AG09309 (cell line): ENCODE measurements at places on chromosomes 5 and 9.

DNA sequence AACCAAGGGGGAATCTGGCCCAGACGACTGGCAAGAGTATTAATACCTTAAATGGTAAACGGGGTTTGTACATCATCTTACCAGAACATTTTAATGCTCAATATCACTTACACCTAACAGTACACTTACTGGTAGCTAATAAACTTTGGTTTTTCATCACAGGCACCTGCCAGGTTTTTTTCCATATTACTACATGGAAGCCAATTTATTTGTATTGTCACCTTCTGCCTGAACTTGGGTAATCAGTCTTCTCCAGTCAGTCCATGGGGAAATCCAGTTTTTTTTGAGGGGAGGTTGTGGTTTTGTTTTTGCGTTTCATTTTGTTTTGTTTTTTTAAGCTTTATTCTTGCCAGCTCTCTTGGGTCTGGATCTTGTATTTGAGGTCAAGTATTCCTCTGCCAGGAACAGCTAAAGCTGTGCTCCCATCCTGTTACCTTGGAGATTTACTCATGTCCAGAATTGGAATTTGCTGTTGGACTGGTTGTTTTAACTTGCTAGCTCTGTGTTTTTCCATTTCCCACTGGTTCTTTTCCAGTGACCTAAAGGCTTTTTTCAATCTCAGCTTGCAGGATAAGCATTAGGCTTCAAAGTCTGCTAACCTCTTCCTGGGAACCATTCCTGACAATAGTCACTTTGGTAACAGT is 11.1 kb upstream of the NADK2 start:
- DNase-seq: no peak

DNA sequence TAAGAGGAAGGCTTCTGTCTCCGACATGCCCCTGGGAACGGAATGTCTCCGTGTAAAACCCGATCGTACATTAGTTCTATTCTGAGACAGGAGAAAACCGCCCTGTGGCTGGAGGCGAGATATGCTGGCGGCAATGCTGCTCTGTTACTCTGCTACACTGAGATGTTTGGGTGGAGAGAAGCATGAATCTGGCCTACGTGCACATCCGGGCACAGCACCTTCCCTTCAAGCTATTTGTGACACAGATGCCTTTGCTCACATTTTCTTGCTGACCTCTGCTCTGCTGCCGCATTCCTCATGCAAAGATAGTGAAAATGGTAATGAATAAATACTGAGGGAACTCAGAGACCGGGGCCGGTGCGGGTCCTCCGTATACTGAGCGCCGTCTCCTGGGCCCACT is 2.2 kb upstream of the DPP7 start:
- DNase-seq: no peak

GRCh38 chr5:13354611-13355010 is 589.9 kb downstream of the DNAH5 start:
- no peak for DNase-seq

GRCh38 chr9:6984941-6985578 is 227.3 kb downstream of the KDM4C start:
- DNase-seq: no peak

GRCh38 chr5:175460126-175460525 is 16.1 kb upstream of the DRD1 start:
- DNase-seq: no peak

GRCh38 chr5:172044631-172045314 is 38.3 kb upstream of the FBXW11 start:
- no peak for DNase-seq

DNA sequence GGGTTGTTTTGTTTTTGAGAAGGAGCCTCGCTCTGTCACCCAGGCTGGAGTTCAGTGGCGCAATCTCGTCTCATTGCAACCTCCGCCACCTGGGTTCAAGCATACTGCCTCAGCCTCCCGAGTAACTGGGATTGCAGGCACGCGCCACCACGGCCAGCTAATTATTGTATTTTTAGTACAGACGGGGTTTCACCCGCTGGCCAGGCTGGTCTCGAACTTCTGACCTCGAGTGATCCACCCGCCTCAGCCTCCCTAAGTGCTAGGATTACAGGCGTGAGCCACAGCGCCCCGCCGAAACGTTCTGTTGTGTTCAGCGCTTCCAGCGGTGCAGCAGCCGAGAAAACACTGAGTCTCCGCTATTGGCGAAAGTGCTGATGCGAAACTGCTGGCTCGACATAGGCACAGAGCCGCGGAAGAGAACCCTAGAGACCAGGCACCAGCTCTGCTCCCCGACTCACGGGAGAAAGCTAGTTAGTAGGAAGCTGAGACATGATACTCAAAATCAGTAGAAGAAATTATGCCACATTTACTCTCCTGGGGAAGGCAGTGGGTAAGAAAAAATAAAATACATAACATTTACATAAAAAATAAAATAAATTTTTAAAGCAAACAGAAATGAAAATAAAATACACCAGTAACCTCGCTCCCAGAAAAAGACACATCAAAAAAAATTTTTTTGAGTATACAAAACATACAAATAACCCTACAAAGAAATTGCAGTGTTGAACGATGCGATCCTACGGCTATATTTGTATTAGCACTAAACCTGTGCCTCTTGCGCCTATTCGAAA is 31.6 kb downstream of the ANXA2R start:
- DNase-seq: peak; percentile 82

DNA sequence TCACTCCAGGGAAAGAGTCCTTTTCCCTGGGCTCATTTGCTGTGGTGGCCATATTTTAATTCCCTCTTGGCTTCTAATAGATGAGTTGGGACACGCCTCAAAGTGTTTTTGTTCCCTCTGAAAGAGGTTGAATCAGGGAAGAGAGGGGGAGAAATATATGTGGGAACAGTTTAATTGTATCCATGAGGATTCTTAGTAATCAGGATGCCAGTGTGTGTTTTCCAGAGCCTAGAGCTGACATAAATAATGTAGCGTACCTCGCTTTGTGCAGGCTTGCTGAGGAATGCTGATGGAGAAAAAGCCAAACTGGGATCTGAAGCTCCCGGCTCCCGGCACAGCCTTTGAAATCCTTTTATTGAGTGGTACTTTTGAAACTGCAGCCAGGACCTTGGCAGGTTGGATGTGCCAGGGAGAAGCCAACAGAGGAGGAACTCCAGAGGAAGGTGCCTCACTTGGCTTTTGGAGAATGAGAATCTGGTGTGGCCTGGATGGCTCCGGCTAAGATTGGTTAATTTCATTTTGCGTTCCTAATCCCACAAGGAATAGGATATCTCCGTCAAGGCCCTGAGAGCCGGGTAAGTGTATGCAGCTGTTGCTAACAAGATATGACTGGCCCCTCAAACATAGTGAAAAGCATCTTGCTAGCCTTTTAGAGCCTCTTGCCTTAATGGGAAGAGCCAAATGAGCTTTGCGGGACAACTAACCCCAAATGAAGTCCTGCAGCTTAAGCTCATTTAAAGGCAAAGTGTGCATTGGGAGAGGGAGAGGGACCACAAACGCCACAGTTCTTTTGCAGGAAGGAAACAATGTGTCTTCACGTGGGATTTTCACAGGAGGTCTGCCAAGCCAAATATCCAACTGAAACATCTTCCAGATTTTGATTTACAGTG is 471.1 kb upstream of the WWC1 start:
- DNase-seq: no peak

- peak; percentile 17 for DNase-seq
Measured at GRCh38 chr5:125372694-125373631, 626.5 kb upstream of the ZNF608 start.

GRCh38 chr5:139908749-139909148 is 113.1 kb downstream of the PSD2 start:
- DNase-seq: peak; percentile 2

DNA sequence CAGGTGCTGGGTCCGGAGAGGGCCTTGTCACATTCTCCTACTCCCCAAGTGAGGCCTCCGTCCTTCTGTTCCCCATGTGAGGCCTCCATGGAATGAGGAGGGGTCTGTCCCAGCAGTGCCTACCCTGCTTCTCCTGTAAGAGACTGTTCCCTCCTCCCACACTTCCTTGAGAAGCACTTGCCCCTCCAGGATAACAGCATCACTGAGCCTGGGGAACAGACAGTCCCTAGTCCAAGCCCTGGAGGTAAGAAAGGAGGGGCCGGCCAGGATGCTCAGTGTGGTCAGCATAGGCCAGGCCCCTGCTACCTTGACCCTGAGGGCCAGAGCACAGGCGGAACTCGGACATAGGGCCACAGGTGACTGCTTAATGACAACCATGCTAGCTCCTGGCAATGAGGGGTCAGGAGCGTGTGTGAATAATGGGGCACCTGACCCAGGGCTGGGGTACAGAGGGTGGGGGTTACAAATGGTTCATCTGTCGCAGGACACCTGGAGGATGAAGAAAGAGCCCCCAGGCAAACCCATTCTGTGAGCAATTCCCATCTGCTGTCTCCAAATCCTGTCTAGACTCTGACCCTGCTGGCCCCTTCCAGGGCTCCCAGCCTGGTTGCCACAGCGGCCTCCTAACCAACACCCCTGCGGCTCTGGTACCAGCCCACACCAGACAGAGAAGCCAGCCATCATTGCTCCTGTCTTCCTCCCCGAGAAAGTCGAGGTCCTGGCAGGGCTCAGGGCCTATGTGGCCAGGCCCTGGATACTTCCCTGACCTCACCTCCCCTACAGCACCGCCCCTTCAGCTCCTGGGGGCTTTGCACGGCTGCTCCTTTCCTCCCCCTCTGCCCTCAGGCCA is 20.3 kb downstream of the RALGDS start:
- DNase-seq: no peak

- no peak for DNase-seq
Measured at GRCh38 chr5:25427240-25427639, 782.5 kb upstream of the CDH10 start.

GRCh38 chr9:121807823-121808278 is 156.4 kb downstream of the DAB2IP start:
- DNase-seq: no peak

GRCh38 chr9:127074561-127075548 is 47.6 kb downstream of the ANGPTL2 start:
- no peak for DNase-seq

- no peak for DNase-seq
Measured at GRCh38 chr5:123486951-123487655, 24.9 kb upstream of the CSNK1G3 start.

DNA sequence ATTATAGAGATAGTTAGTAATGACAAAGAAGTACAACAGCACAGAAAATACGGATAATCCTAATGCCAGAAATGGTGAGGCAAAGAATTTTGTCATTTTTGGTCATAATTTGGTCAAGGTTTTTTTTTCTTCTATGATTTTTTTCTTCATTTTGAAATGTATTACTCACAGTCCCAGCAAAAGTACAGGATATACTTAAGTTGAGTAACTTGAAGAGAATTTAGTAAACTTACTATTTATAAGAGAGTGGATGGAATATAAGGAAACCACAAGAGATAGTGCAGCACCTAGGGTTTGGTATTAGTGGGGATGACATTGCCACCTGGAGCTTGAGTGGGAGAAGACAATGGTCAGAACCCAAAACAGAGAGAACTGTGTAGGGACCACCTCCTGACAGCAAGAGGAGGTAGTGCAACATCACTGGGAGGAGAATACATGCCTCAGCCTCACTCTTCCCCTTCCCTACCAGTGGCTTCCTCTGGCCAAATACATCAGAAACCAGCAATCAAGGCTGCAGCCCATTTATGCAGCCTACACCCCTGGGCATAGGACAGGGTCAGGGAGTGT is 434.5 kb upstream of the TRPC7 start:
- DNase-seq: no peak

DNA sequence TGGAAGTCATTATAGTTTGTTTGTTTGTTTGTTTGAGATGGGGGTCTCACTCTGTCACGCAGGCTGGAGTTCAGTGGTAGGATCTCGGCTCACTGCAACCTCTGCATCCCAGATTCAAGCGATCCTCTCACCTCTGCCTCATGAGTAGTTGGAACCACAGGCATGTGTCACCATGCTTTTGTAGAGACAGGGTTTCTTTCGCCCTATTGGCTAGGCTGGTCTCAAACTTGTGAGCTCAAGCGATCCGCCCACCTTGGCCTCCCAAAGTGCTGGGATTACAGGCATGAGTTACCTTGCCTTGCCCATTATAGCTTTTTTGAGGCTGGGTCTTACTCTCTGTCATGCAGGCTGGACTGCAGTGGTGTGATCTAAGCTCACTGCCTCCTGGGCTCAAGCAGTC is 28.8 kb downstream of the NSD1 start:
- no peak for DNase-seq

- DNase-seq: no peak
Measured at GRCh38 chr9:89637787-89638186, 33.0 kb downstream of the GADD45G start.

- no peak for DNase-seq
Measured at GRCh38 chr5:74420947-74421346, 219.6 kb downstream of the ENC1 start.

- DNase-seq: no peak
Measured at GRCh38 chr9:78533500-78533899, 236.6 kb downstream of the PSAT1 start.

GRCh38 chr5:180154821-180155364 is 54.1 kb downstream of the RASGEF1C start:
- no peak for DNase-seq

DNA sequence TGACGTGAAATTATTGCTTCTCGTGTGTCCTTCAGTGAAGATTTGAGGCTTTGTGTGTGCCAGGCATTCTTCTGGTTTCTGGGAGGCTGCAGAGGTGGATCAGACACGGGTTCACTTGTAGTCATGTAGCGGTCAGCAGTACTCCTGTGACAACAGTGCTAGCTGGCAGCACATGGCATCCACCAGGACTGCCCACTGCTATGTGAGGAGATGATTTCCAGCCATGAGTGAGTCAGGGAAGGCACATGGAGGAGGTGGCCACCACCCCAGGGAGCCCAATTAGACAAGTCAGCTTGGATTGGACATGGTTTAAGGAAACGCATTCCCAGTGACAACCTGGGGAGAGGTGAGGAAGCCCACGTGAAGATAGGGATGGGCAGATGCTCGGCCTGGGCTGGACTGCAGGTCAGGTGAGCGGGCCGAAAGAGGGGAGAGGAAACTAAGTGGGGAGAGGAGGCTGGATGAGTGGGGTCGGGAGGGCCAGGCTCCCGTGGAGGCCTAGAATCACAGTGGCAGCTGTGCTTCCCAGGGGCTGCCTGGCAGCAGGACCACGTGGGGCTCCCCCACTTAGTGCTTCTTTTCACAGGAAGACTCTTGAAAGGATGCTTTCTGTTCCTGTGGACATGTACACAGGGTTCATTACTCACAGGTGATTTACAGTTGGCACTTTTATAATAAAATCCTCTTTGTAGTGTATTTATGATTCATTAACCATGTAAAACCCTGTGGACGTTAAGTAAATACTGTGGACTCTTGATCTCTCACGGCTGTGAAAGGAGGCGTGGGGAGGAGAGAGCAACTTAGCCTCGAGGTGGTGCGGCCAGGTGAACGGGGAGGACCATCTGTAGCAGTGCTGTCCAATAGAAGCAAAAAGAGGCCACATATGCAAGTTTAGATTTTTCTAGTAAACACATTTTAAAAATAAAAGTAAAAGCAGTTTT is 80.0 kb upstream of the OTULINL start:
- no peak for DNase-seq

DNA sequence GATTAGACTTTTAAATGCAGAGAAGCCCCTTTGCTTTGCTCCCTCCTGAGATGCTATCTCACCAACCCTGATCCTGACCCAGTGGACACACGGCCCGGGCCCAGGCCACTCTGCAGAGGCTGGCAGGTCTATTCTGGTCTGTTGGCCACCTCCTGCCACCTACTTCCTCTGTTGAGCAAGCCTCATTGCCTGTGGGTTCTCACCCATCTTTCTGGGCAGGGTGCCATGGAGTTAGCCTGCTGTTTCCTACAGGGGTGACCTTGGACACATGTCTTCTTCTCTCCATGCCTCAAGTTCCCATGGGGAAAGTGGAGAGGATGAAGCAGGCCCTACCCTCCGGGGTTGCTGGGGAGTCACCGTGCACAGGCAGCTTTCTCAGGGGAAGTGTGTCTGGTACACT is 266.2 kb upstream of the IRX1 start:
- DNase-seq: no peak
